Nucleus accumbens (tissue), 56 donors: ENCODE measurements at places on chromosomes 4 and X.

- DNase-seq, result no peak
Observed at GRCh38 chr4:72557021-72557420, 12.0 kb downstream of the ADAMTS3 start.

DNA sequence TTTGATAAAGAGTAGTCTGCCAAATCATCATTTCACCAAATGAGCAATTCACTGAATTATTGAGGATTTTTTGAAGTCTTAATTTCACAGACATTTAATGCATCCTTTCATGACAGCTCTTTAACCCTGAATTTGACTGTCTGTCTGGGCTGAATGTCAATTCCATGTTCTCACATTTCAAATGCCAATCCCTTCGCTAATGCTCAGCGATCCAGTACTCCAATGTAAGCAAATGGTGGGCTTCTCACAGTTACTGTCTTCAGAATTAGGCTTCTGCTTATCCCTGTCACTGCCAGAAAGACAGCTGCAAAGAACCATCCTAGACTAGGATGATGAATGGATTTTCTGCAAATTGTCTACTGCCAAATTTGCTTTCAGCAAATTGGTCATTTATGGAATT is 36.2 kb upstream of the USP38 start:
- no peak for DNase-seq

DNA sequence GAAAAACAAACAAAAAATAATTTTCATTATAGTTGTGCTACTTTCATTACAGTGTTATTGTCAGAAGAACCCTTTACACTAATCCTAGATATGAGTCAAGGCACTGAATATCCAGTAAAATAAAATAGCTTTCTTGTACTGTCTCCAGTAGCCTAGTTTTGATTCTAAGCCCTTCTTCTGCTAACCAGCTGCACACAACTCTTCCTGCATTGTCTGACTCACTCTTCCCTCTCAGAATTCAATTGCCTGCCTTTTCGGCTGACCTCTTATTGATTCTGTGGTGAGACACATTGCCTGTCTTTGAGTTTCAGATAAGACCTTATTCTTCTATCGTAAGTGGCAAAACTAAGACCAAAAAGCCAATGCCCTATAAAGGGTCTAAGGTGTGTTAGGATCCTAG is 26.7 kb upstream of the PCDH18 start:
- DNase-seq, result no peak

GRCh38 chrX:150489359-150490015 is 78.9 kb upstream of the MTM1 start:
- DNase-seq, result no peak

DNA sequence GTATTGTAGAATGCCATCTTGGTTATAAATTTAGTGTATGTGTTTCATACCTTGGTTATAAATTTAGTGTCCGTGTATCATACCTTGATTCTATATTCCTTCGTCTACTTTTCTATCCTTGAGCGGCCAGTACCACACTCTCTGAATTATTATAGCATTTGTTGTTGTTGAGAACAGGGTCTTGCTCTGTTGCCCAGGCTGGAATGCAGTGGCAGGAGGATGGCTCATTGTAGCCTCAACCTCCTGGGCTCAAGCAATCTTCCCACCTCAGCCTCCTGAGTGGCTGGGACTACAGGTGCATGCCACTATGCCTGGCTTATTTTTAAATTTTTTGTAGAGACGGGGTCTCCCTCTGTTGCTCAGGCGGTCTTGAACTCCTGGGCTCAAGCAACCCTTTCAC is 50.1 kb downstream of the FAM193A start:
- no peak for DNase-seq

GRCh38 chrX:136200466-136200865 is 50.7 kb downstream of the MAP7D3 start:
- DNase-seq, result no peak

DNA sequence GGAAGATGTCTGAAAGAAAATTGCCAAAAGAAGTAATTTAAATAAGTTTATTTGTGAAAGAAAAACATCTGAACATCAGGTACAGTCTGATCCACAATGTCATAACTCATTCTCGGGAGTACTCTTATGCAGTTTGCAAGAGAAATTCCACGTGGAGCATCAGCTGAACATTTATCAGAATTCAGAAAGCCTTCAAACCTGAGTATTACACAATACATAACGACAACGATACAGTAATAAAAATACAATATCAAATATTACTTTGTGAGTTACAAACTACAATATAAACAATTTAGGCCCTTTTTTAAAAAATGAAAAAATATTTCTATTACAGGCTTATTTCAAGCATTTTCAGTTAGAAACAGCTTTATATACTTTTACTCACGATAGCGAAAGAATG is 116.4 kb downstream of the RAB28 start:
- no peak for DNase-seq

DNA sequence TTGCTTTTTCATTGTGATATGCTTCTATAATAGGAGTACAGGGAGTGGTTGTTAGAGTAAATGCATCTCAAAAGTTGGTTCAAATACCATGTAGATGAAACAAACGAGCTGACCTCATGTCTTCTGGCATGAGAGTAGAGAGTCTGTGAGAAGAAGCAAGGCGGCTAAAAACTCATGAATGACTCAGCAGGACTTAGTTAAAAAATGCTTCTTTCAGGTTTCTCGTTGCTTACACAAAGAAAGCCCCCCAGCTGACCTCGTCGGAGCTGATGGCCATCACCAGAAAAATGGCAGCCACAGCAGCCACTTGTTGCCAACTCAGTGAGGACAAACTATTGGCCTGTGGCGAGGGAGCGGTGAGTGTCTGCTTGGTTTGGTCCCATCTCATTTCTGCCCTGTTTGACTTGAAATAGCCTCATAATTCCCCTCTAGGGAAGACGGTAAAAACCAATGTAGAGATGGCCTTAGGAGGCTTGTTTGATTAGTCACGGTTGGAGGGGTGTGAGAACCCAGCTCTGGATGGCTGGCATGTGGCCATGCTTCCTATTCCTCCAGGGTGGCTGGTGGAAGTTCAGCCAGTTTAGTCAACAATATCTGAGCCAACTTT is 14.5 kb downstream of the AFP start:
- DNase-seq, result no peak

- DNase-seq, result no peak
Observed at GRCh38 chr4:40688446-40689095, 58.9 kb upstream of the RBM47 start.

- no peak for DNase-seq
Observed at GRCh38 chrX:22116605-22117546, 84.8 kb downstream of the PHEX start.

- no peak for DNase-seq
Observed at GRCh38 chrX:69396916-69397315, 107.2 kb upstream of the NALF2 start.

GRCh38 chr4:110505440-110505839 is 29.5 kb downstream of the ENPEP start:
- DNase-seq, result no peak

- no peak for DNase-seq
Observed at GRCh38 chrX:92247076-92247475, 467.9 kb downstream of the PCDH11X start.

- no peak for DNase-seq
Observed at GRCh38 chr4:115275615-115276014, 162.2 kb upstream of the NDST4 start.

DNA sequence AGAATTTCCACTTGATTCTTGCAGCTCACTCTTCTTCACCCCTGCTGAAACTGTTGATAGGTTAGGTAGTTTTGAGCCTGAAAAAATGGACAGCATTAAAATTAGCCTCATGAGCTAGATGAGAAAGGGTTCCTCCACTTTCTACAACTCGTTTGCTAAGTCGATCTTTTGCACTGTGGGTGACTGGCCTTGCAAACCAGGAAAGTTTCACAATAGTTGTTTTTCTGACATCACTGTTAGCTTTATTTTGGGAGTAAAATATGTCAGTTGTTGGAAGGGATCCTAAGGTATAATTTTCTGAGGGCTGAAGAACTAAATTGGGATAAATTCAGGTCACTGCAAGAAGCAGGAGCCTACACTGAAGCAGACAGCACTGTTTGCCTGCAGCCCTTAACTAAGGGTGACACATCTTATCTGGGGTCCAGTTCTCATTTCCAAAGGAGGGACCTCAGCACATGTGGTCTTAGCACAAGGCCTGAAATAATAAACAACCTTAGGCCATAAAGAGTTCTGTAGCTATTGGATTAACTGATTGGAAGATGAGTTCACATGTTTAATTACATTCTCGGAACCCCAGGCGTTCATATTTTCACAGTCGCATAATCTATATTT is 29.1 kb downstream of the ANAPC4 start:
- no peak for DNase-seq

DNA sequence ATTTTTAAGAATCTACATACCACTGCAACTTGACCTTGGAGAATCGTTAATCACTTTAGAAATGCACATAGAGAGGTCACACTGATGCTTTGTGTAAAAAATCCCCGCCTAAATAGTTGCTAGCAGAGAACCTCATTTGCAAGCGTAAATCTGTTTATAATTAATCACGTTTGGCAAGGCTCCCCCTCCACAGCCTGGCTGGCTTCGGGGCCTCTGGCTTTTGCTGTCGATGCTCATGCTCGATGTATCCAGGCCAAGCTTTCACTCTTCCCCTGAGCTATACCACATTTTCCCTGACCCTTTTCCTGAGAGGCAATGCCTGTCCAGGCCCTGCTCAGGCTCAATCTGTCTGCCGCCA is 23.4 kb downstream of the CYTL1 start:
- DNase-seq, result no peak

- no peak for DNase-seq
Observed at GRCh38 chrX:71549986-71550385, 17.1 kb downstream of the OGT start.

GRCh38 chrX:35826503-35826902 is 28.4 kb downstream of the MAGEB16 start:
- no peak for DNase-seq

GRCh38 chr4:86431543-86432116 is 71.8 kb upstream of the MAPK10 start:
- no peak for DNase-seq

DNA sequence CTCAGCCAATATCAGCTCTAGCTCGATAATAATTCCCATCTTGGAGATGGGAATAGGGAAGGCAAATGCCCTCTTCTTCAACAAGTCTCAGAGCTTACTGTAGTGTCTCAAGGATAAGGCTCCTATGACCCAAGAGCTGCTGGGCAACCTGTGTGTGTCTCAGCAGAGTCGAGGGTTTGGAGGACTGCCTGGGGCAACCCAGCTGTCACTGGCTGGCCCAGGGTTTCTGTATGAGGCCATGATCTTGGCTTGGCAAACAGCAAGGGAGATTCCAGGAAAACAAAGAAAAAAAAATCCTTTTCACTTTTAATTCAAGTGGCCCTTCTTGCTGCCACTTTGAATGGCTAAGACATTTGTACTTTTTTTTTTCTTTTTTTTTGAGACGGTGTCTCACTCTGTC is 34.4 kb downstream of the TMSB4X start:
- DNase-seq, result no peak

DNA sequence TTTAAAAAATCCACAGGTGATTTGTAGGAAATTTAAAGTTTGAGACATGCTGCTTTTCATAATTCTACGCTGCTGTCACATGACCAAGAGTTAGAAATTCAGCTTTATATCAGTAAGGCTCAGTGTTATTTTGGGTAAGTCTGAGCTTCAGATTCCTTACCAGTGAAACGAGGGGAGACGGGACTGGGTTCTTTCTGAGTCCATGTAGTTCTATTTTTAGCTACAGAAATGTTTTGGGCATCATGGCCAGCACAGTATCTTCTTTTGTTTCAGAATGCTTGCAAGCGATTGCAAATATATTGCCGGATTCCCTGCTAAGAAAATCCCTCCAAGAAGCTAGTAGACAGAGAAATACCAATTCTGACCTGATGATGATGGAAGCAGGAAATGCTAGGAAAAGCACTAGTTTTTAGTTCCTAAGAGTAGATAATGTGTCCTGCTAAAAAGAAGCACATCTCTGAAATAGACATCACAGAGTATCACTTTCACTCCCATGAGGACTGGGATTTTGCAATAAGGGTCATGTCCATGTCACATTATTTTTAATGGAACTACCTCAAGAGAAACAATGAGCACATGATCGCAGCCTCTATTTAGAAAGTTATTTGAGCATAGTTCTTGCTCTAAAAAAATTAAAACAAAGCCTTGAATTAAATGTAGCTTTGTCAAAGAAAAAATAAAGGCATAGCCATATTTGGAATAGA is 10.9 kb downstream of the ATP1B4 start:
- no peak for DNase-seq

GRCh38 chr4:107213410-107213809 is 177.3 kb upstream of the DKK2 start:
- DNase-seq, result no peak

- no peak for DNase-seq
Observed at GRCh38 chr4:145566086-145566708, 53.0 kb upstream of the MMAA start.

DNA sequence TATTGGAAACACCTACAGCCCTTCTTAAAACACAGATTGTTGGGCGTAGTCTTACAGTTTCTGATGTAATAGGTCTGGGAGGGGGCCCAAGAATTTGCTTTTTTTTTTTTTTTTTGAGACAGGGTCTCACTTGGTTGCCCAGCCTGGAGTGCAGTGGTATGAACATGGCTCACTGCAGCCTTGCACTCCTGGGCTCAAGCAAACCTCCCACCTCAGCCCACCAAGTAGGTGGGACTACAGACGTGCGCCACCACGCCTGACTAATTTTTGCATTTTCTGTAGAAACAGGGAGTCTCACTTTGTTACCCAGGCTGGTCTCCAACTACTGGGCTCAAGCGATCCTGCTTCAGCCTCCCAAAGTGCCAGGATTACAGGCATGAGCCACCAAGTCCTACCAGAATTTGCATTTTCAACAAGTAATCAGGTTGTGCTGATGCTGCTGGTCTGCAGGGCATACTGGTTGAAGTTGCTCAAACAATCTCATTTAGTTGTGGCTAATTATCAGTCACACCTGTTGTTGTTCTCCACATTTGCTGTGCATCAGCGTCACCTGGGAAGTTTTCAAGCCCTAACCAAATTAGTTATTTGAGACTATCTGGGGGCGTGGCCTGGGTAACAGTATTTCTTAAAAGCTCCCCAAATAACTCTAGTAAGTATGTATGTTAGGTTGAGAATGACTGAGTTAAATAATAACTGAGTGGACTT is 14.0 kb downstream of the TMEM154 start:
- DNase-seq, result no peak

GRCh38 chr4:74391346-74391745 is 26.4 kb downstream of the EREG start:
- no peak for DNase-seq
